ENCODE measurements at places on chromosomes 2 and 18.

DNA sequence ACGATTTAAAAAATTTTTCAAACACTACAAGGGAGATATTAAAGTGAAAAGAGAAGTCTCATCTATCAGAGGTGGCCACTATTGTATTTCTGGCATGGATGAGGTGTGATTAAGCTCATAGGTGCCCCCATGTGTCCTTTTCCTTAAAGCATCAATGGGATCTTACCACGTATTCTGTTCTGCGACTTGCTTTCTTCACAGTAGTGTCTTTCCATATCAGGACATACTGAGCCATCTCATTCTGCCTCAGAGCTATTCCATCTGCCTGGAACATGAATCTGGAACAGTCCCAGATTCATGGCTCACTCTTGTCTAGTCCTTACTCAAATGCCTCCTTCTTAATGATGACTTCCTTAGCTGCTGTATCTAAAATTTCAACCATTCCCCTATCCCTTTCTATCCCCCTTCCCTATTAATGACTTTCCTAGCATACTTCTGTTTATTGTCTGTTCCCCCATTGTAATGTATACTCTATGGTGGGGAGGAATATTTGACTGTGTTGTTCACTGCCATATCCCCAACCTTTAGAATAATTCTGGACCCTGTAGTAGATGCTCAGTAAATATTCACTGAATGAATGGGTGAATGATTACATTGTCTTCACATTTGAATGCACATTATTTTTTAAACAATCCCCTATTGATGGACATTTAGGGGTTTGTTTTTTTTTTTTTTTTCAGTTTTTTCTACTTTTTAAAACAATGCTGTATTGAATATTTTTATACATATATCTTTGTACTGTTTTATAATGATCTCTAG, 11.1 kb downstream of the STAMBP start:
- DNase-seq: no peak

GRCh38 chr2:12326449-12327190, 390.1 kb upstream of the TRIB2 start:
- DNase-seq: no peak

- no peak for DNase-seq
Measured at GRCh38 chr18:44786688-44787087, 106.0 kb downstream of the SETBP1 start.

DNA sequence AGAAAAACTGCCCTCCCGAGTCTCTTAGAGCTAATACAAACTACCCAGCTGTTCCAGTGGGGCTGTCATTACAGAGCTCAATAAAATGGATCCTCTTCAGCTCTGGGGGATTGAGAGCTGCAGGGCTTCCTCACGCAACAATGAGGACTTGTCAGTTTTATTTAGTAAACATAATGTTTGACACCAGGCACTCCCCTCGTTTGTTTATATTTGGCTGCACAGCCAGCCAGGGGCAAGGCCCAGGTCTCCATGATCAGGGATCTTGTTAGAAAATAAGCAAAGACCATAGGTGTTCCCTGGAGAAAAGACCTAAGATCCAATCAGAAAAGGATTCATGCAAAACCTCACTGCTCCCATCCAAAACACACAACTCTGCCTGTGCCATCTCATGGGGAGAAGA, 158.2 kb downstream of the C1D start:
- DNase-seq: no peak

GRCh38 chr18:58344861-58345463, 283.9 kb downstream of the ALPK2 start:
- DNase-seq: no peak

GRCh38 chr18:45526114-45526841, 89.0 kb upstream of the SLC14A2 start:
- DNase-seq: no peak

DNA sequence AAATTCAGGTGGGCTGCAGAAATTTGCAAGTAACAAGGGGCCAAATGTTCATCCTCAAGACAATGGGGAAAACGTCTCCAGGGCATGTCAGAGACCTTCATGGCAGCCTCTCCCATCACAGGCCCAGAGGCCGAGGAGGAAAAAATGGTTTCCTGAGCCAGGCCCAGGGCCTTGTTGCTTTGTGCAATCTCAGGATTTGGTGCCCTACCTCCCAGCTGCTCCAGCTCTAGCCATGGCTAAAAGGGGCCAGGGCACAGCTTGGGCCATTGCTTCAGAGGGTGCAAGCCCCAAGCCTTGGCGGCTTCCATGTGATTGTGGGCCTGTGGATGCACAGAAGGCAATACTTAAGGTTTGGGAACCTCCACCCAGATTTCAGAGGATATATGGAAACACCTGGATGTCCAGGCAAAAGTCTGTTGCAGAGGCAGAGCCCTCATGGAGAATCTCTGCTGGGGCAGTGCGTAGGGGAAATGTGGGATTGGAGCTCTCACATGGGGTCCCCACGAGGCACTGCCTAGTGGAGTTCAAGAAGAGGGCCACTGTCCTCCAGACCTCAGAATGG, 29.2 kb downstream of the RPRD1A start:
- DNase-seq: no peak

DNA sequence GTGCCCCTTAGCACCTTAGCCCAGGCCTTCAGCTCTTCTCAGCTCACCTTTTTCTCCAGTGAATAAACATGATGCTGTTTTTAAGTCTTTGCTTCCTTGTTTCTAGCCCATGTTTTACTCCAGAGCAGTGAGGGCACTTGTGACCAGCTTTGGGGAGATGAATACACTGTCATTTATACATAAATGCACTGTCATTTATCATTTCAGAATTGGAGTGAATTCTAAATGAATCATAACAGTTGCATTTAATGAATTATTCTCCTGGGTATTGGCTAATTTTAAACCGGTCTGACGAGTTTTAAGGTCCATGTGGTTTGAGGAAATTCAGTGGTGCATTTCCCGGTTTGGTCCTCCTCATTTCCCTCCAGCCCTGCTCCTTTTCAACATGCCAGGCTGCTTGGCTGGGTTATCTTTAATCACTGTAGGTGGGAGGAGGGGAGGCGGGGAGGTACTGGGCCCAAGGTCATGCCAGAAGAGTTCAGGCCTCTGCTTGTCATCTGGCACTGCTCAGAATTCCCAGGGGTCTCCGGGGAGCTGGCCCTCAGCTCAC, 23.9 kb downstream of the PRKCE start:
- no peak for DNase-seq

GRCh38 chr2:120224735-120225548, 1.7 kb upstream of the TMEM185B start:
- no peak for DNase-seq

- no peak for DNase-seq
Measured at GRCh38 chr18:12604445-12605007, 53.4 kb downstream of the SPIRE1 start.

- DNase-seq: no peak
Measured at GRCh38 chr2:69114534-69114933, 101.6 kb downstream of the ANTXR1 start.

- DNase-seq: no peak
Measured at GRCh38 chr2:150047620-150048222, 439.7 kb downstream of the RND3 start.

DNA sequence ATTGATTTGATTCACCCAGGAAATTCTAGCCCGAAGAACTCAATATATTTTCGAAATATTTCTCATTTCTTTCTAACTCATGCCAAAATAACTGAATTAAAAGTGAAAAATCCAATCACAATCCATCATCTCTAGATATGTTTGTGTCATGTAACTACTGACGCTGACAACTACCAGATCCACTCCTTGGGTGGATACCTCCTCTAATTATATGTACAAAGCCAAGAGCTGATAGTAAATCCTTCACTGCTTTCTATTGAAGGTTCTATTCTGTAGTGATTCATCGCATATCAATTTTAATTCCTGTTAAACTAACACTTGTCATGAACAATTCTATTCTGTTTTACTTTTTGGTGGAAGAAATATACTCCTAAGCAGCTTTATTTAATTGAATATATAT, 1056.6 kb upstream of the NXPH2 start:
- no peak for DNase-seq

DNA sequence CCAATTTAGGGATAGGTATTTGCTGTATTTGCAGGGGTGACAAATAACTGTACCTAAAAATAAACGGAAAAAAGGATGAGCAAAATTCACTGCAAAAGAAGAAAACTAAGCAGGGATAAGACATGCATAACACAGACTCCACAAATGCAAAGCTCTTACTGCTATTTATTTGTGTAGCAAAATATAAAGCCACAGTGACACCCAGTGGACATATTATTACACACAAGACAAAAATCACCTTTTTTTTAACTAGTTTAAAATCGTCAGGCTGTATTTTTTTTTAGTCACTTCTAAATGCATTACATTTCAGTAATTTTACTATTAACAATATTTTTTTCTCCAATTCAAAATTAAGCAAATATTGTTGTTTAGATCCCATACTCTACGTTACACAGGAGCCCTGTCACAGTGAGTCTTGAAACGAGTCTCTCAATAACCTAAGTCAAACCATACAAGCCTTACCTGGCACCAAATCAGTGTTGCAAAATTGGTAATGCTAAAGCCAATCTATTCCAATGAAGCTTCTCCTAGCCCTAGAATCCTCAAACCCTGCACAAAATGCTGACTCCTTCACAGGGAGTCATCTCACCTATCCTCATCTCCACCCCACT, 23.7 kb downstream of the METTL4 start:
- DNase-seq: no peak

- DNase-seq: no peak
Measured at GRCh38 chr2:16633621-16634430, 31.8 kb downstream of the CYRIA start.

DNA sequence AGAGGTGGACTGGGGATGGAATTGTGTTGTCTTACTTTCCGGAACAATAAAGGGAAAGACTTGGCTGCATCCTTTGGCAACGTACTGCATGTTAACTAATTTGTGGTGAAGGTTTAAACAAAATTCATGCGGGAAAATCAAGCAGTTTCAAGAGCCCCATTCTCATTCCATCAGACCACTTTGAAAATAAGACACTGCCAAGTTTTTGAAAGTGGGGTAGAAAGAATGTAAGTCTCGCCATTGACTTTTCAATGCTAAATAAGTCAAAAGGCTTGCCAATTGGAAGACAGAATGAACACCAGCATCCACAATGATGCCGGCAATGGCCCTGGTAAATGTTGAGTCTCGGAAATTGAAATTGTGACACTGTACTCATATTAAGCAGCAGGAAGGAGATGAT, 322.0 kb downstream of the RND3 start:
- no peak for DNase-seq

DNA sequence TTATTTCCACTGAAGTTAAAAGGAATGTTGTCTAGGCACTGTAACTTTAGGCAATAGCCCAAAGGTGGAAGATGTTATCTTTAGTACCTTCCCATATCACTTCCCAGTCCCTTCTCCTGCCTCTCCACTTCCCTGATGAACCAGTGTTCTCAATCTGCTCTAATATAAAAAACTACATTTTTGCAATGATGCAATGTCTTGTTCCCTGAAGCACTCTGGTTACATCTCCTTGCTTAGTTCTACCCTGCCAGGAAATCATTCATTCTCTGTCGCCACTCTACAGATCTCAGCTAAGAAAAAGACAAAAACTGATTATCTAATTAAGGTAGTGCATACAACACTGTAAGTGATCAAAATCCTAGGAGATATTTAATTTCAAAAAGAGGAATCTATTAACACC, 71.3 kb downstream of the BAZ2B start:
- DNase-seq: no peak

- no peak for DNase-seq
Measured at GRCh38 chr2:152440460-152440859, 105.5 kb downstream of the FMNL2 start.

GRCh38 chr2:219661955-219662395, 34.5 kb downstream of the SLC4A3 start:
- DNase-seq: no peak

GRCh38 chr2:238346544-238346943, 26.2 kb downstream of the TRAF3IP1 start:
- no peak for DNase-seq

GRCh38 chr2:190862571-190862991, 18.0 kb upstream of the GLS start:
- DNase-seq: no peak

DNA sequence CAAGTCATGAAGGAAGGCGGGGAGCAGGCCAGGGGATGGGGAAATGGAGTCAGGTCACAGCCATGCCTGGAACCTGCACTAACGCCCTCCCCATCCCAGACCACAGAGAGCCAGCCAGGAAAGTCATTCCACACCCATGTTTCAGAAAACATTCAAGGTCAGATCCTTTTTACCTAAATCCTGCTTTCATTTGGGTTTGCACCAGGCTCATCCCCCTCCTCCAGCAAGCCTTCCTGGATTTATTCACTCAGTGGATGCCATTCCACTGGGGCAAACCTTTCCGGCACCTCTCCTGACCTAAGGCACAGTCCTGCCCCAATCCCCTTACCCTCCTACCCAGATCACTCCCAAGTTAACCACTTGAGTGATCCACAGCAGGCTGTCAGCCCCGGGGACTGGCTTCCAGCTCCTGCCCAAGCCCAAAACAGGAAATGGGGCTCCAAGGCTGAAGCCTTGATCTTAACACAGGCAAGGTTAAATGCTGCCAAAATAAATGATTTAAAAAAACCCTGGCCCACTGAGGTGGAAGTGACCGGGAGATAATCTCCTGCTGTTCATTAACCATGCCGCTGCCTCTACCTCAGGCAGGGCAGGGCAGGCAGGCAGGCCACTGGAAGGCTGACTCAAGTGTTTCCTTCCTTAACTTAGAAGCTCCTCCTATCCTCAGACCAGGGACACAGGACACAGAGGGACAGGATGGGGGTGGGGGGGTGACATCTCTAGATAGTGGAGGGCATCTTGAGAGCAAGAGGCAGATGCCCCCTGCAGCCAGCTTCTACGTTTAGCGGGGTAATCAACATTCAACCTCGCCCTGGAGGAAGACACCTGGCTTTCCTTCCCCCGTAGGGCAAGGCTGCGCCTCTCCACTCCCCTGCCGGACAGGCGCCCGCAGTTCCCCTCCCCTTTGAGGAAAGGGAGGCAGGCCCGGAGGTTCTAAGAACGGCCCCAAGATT, 1.4 kb downstream of the RAB11FIP5 start:
- no peak for DNase-seq

DNA sequence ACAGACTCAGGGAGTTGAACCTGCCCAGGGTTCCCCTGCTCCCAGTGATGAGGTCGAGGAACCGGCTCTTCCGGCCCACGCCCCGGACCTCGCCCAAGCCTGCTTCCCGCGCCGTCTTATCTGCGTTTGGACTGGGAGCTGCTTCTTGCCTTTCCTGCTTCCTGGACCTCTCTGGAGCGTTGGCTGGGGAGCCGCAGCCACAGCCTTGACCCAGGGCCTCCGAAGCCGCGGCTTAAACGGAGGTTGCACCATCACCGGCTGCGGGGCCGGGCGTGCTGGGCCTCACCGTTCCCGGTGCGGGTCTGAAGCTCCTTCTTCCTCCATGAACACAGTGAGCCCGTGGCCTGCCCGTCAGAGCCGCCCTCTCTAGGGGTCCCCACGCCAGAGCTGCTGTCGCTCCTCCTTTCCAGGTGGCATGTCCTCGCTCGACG, 13.3 kb downstream of the NTSR2 start:
- DNase-seq: no peak

- DNase-seq: no peak
Measured at GRCh38 chr2:10168221-10168620, 45.7 kb downstream of the RRM2 start.

- no peak for DNase-seq
Measured at GRCh38 chr2:34731292-34731691, 1132.2 kb upstream of the FAM98A start.

GRCh38 chr2:23069156-23069555, 315.8 kb upstream of the KLHL29 start:
- no peak for DNase-seq

- DNase-seq: no peak
Measured at GRCh38 chr18:48828194-48828545, 122.6 kb downstream of the SMAD7 start.

All from activated T-cell treated with anti-CD3 and anti-CD28 coated beads for 4 hours (primary cell).